Activated T-helper 2 cell treated with anti-CD3 and anti-CD28 coated beads, Interferon-gamma antibody, Interleukin-2, Interleukin-4, amounts not matched to agents 10 μg/mL and 5 μg/mL and 100 μg/mL, durations not matched to agents 14 hours and 24 hours and 36 hours (primary cell): ENCODE measurements at places on chromosomes 1 and 21. TPM values are rescaled to one million over a fixed set of nuclear protein-coding genes. Genes with fewer than 3 reads are reported as not detected.

CRNN gene
- not detected in 2 replicates for total RNA-seq

LAD1 gene
- total RNA-seq = not detected in 2 replicates

PTGFRN gene
- total RNA-seq = 19.1 and 23.2 TPM in 2 replicates

ELAPOR1 gene
- total RNA-seq = 17.5 and 19.7 TPM in 2 replicates

AK5 gene
- total RNA-seq = not detected in 2 replicates

PKP1 gene
- total RNA-seq = not detected in 2 replicates

GRCh38 chr21:26388731-26389231 is 184.3 kb downstream of the CYYR1 start:
- no peak for DNase-seq

GRCh38 chr1:24275510-24275909 is 43.6 kb upstream of the GRHL3 start:
- DNase-seq = no peak

- DNase-seq = no peak
Observed at GRCh38 chr21:35738347-35738961, 321.9 kb downstream of the SETD4 start.

DNA sequence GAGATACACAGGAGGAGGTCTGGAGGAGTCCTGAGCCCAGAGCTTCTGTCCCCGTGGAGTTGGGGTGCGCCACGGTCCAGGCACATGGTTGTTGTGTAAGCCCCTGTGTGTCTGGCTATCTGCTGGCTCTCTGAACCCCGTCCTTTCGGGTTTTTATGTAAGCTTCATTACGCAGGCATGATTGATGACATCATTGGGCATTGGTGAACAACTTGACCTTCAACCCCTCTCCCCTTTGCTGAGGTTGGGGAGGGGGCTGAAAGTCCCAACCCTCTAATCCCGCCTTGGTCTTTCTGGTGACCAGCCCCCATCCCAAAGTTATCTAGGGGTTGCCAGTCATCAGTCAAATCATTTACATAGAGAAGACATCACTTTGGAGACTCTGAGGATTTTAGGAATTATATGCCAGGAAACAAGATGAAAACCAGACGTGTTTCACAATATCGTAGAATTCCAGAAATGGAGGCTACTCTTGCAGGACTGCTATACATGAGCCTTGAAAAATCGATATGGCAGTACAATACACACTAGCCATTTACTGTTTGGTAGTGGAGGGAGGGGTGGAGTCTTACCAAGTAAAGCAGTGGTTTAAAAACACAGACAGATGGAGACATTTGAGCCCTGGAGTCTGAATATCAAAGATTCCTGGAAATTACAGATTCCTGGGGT is 69.8 kb upstream of the SCAF4 start:
- DNase-seq = no peak

- no peak for DNase-seq
Observed at GRCh38 chr1:235892734-235893413, 26.2 kb upstream of the LYST start.

- DNase-seq = no peak
Observed at GRCh38 chr1:54798769-54799641, 2.1 kb downstream of the TTC22 start.

DNA sequence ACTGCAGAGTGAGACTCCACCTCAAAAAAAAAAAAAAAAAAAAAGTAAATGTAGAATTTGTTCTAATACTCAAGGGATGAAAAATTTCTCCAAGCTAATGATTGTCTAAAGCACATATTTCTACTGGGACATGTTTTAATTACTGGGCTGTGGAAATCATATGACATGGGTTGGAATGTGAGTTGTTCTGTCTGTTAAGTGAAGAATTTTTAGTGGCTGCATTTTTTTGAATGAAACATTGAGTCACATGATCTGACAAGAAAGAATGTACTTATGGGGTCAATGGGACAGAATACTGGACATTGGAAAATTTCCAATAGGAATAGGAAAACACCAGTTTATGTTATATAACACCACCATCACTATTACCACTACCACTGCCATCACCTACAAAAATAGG is 123.8 kb upstream of the IVNS1ABP start:
- no peak for DNase-seq

GRCh38 chr1:21647431-21648351 is 21.5 kb downstream of the RAP1GAP start:
- DNase-seq = peak; percentile 35

GRCh38 chr1:32040711-32041110 is 27.0 kb downstream of the KHDRBS1 start:
- DNase-seq = no peak

GRCh38 chr1:116769561-116769977 is 15.3 kb downstream of the CD2 start:
- DNase-seq = peak; percentile 74
